ENCODE measurements at places on chromosomes 4 and X.

- no peak for DNase-seq
These were observed 123.5 kb downstream of the IL15 start for GRCh38 chr4:141759796-141760425.

DNA sequence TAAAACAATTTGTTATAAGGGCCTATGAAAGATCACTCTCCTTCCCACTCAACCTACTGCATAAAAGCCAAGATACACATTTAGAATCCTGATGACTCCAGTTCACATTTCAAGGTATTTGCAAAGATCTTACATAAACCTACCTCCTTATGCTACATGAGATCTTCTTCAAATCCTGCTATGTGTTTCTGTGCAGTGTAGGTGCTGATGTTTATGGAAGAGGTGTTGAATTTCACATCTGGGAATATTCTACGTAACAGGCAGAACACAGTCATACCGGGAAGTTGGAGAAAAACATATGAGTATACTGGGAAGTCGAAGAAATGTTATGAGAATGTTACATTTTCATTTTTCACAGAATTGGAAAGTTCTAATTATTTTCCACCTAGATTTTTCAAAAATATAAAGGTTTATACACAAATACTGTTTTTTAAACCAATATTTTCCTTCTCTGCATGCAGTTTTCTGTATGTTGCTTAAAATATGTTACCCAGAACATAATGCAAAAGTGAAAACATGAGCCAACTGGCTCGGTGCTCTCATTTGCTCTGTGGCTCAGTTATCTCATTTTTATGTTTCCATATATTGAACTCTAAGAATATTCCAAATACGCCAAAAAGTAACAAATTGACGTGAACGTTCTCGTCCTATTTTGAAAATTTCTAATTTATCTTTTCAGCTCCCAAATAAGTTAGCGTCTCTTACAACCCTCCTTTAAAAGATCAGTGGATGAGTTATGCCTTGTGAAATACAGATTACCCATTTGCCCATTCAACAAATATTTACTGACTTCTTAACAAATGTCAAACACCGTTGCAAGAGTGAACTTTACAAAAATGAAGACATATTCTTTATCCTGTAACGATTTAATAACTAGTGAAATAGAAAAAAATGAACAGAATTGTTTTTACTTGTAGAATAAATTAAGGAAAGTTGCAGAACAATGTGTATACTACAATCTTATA lies 899.3 kb downstream of the STIM2 start:
- DNase-seq: no peak

GRCh38 chr4:140793291-140793690 lies 37.1 kb upstream of the TBC1D9 start:
- DNase-seq: no peak

DNA sequence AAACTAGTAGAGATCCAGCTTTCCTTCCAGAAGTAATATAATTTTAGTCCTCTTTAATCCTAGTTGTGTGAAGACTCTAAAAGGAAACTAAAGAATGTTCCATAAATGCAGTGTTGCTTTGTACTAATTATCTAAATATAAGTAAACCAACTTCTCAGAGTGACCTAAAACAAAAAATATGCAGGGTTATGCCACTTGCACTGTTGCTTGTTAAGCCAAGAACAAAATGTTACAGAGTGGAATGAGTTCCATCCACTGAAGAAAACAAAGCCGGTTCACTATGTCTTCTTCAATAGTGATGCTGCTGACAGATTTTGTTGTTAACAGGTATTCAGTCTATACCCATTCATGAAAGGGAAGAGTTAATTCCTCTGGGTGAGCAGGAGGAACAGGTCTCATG lies 252.0 kb upstream of the DIAPH2 start:
- no peak for DNase-seq

DNA sequence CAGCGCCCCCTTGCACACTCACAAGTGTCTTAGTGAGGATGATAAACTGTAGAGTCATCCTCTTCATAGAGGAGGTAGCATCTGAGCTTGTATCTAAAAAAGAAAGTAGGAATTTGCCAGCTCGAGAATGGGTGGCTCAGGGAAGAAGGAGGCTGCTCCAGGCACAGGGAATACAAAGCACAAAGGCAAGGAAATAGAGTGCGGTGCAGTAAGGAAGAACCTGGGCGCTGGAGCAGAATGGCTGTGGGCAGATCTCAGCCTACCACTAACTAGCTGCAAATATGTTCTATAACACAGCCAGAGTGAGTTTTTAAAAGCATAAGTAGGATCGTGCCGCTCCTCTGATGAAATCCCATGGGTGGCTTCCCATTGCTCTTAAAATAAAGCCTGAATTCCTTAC lies 61.6 kb upstream of the MAPK10 start:
- DNase-seq: no peak
